ENCODE measurements at places on chromosomes 4 and X. TPM values are rescaled to one million over a fixed set of nuclear protein-coding genes. Genes with fewer than 3 reads are reported as not detected.

The IL15 gene
- 1.3 TPM for total RNA-seq

The TET2 gene
- total RNA-seq = 16.4 TPM

The CYLC1 gene
- total RNA-seq = not detected

The SHOX gene
- total RNA-seq = not detected

The GUCY1A1 gene
- 9.2 TPM for total RNA-seq

The SNCA gene
- 62.4 TPM for total RNA-seq

The HTRA3 gene
- 0.17 TPM for total RNA-seq

The APELA gene
- total RNA-seq = under 0.01 TPM

The GLRA2 gene
- not detected for total RNA-seq

The EXOSC9 gene
- total RNA-seq = 28.7 TPM

The ATP1B4 gene
- total RNA-seq = not detected

The KCTD8 gene
- total RNA-seq = not detected

The MAGEA9B gene
- total RNA-seq = not detected
